ENCODE measurements at places on chromosomes 5 and 9.

DNA sequence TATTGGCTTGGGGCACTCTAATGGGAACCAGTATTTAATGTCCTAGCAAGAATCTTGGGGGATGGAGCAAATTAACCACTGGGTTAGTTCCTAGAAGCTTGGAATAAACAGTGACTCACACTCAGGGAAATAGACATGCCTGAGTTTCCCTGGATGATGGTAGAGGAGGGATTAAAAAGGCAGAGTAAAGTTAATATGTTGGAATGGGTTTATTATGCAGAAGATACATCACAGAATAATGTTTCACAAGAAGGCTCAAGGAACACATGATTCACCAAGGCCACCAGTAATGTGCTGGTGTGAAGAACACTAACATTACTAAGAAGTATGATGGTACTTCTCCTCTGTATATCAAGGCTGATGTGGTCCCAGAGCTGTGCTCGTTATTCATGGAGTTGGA, 752.9 kb upstream of the SEMA6A start:
- no peaks in the 10 kb centered on the region for H3K4me1 ChIP-seq
- H3K27ac ChIP-seq = no peak overlapping the region
- no peaks in the 10 kb centered on the region for H3K27me3 ChIP-seq
- no peak overlapping the region for H3K4me3 ChIP-seq

- H3K36me3 ChIP-seq = peaks cover 8% of the 10 kb centered on the region
- no peaks in the 10 kb centered on the region for H3K27me3 ChIP-seq
- no peak for DNase-seq
- H3K4me3 ChIP-seq = no peak overlapping the region
- H3K4me1 ChIP-seq = peaks cover 17% of the 10 kb centered on the region
Measured at GRCh38 chr5:180341595-180341994, 11.5 kb downstream of the GFPT2 start.

DNA sequence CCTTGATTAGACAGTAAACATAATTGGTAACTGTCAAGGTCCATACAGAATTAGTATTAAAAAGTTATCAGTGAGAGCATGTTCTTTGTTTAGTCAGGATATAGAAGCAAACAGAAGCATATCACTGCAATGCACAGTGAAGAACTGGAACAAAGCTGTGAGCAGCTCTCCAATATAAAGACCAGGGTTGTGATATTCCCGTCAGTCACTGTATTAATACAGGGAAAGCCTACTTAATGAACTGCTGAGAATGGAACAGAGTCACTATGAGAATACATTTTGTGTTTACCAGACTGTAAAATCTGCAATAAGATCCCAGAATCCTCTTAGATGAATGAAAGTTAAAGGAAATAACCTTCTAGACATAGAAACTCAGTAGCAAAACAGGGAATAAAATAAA, 58.2 kb downstream of the EFNA5 start:
- no peak for DNase-seq
- H3K4me1 ChIP-seq = peaks cover 14% of the 10 kb centered on the region
- H3K27me3 ChIP-seq = no peaks in the 10 kb centered on the region
- H3K4me3 ChIP-seq = no peak overlapping the region

GRCh38 chr5:134046801-134047686, 42.3 kb upstream of the VDAC1 start:
- H3K27ac ChIP-seq = no peak overlapping the region
- no peaks in the 10 kb centered on the region for H3K36me3 ChIP-seq
- H3K4me3 ChIP-seq = no peak overlapping the region
- no peaks in the 10 kb centered on the region for H3K27me3 ChIP-seq
- no peaks in the 10 kb centered on the region for H3K4me1 ChIP-seq
- no peak for DNase-seq

DNA sequence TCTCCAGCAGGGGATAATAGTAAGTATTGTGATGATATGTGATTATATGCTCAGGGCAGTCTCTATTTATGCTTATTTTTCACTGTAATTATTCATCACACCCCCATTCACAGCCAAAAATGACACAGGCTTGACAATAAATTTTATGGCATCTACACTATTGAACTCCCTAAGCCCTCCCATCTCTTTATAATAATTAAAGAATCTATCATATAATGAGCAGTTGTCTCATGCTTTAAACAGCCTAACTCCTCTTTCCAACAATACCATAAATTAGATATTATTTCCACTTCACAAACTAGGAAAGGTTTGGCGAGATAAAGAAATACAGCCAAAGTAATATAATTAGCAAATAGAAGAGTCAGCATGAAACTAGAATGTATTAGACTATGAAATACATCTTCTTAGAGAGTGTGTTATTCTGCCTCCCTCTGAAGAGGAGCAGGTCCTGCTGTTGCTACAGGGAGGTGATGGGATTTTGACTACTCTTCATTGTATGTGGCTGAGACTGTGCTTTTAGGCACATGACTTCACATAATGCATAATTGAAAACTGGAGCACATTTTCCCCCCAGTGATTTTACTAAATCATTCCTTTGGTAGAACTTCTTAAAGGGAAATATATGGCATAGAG, 488.8 kb downstream of the HTR1A start:
- no peaks in the 10 kb centered on the region for H3K36me3 ChIP-seq
- no peaks in the 10 kb centered on the region for H3K27me3 ChIP-seq
- H3K27ac ChIP-seq = no peak overlapping the region

DNA sequence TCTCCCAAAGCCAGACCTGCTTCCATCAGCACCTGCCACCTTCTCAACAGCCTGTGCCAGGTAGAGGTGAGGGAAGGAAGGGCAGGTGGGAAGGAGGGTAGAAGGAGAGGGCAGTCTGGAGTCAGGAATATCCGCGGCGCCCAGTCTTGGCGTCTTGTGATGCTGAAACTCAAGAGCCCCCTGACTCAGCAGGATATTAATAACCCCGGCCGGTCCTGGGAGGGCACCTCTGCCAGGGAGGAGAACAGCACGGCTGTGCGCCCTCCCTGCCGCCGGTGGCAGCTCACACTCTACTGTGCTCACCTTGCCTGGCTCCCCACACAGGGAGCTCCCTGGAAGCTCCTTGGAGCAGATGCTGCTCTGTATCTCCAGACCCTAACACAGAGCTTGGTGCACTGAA, 11.6 kb upstream of the NTNG2 start:
- DNase-seq = no peak
- no peaks in the 10 kb centered on the region for H3K4me1 ChIP-seq
- no peak overlapping the region for H3K4me3 ChIP-seq
- no peaks in the 10 kb centered on the region for H3K27me3 ChIP-seq
- no peaks in the 10 kb centered on the region for H3K36me3 ChIP-seq

GRCh38 chr5:26681861-26682260, 356.5 kb downstream of the CDH9 start:
- no peak for DNase-seq
- H3K36me3 ChIP-seq = no peaks in the 10 kb centered on the region
- no peaks in the 10 kb centered on the region for H3K4me1 ChIP-seq
- H3K27ac ChIP-seq = no peak overlapping the region
- no peak overlapping the region for H3K4me3 ChIP-seq
- H3K27me3 ChIP-seq = no peaks in the 10 kb centered on the region

GRCh38 chr5:142548739-142549275, 137.1 kb downstream of the FGF1 start:
- H3K36me3 ChIP-seq = no peaks in the 10 kb centered on the region
- peaks cover 10% of the 10 kb centered on the region for H3K4me1 ChIP-seq
- H3K4me3 ChIP-seq = no peak overlapping the region
- no peak for DNase-seq
